ENCODE measurements at places on chromosomes 13 and 19. TPM values are rescaled to one million over a fixed set of nuclear protein-coding genes. Genes with fewer than 3 reads are reported as not detected.

- H3K4me3 ChIP-seq: no peak overlapping the region
- DNase-seq: no peak
- no peak overlapping the region for H3K27ac ChIP-seq
- H3K4me1 ChIP-seq: no peaks in the 10 kb centered on the region
Measured at GRCh38 chr13:88887045-88887662, 1216.0 kb downstream of the SLITRK5 start.

- H3K27me3 ChIP-seq: no peaks in the 10 kb centered on the region
- DNase-seq: no peak
- H3K4me1 ChIP-seq: no peaks in the 10 kb centered on the region
- no peak overlapping the region for H3K27ac ChIP-seq
- H3K4me3 ChIP-seq: no peak overlapping the region
Measured at GRCh38 chr13:27310946-27311345, 40.3 kb downstream of the RASL11A start.

Gene PGLYRP2
- not detected for total RNA-seq

GRCh38 chr13:19955873-19956559 is 2.5 kb upstream of the ZMYM2 start:
- no peaks in the 10 kb centered on the region for H3K27me3 ChIP-seq
- H3K36me3 ChIP-seq: no peaks in the 10 kb centered on the region
- H3K27ac ChIP-seq: no peak overlapping the region

GRCh38 chr13:60372141-60372540 is 24.9 kb upstream of the TDRD3 start:
- DNase-seq: no peak
- no peaks in the 10 kb centered on the region for H3K4me1 ChIP-seq
- H3K27me3 ChIP-seq: no peaks in the 10 kb centered on the region
- H3K36me3 ChIP-seq: no peaks in the 10 kb centered on the region

DNA sequence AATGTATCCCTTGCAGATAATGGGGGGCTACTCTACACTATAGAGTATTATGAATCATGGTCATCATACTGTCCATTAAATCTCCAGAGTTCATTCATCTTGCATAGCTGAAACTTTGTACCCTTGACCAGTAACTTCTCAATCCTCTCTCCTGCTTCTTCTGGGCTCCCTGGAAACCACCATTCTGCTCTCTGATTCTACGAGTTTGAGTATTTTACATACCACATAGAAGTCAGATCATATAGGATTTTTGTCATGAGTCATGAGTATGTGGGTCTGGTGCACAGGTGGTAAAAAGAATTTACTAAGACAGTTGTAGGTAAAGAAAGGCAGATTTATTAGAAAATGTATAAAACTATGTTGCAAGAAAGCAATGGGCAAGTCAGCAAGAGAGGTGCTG is 41.9 kb downstream of the WTIP start:
- no peak for DNase-seq
- H3K27me3 ChIP-seq: no peaks in the 10 kb centered on the region
- H3K36me3 ChIP-seq: no peaks in the 10 kb centered on the region
- no peak overlapping the region for H3K4me3 ChIP-seq
- no peak overlapping the region for H3K27ac ChIP-seq

Gene NDUFA13
- 47.9 TPM for total RNA-seq

DNA sequence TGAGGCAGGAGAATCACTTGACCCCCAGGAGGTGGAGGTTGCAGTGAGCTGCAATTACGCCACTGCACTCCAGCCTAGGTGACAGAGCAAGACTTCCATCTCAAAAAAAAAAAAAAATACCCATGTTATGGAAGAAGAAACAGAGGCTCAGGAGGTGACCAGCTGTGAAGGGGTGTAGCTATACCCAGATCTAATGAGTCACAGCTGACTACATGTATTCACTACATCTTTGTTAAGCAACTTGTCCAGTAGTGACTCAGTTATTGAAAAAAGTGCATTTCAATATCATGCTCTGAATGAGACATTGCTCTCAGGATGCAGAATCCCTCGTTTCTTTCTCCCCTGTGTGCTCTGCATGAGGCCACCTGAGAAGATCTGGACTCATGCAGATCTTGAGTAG is 16.1 kb upstream of the SPART start:
- no peaks in the 10 kb centered on the region for H3K27me3 ChIP-seq
- DNase-seq: no peak
- no peak overlapping the region for H3K27ac ChIP-seq
- H3K4me3 ChIP-seq: no peak overlapping the region
- no peaks in the 10 kb centered on the region for H3K36me3 ChIP-seq

Gene NCAN
- not detected for total RNA-seq

DNA sequence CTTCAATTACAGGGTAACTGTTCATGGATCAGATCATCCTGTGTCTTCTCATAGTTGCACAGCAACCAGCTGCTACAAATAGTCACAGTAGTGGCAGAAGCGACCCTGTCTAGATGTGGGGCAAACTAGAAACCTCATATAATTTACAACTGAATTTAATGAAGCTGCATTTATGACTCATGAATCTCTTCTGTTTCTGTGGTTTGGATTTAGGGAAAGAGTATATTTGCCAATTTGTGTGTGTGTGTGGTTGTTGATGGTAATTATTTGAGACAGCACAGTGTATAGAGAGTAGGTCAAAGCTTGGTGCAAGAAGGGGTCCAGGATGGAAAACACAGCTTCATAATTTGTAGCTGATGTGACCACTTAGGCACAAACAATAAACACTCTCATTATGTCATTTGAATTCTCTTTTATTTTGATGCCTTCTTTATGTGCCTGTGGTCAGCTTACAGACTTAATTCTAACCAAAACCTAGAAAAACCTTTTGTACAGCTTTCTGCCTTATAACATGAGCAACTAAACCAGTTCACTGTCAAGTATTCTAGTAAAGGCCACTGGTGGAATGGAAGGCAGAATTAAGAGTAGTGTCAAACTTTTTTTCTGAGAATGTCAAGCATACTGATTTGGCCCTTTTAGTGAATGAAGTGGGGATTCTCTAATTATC is 218.1 kb downstream of the TBC1D4 start:
- H3K4me1 ChIP-seq: no peaks in the 10 kb centered on the region
- H3K27me3 ChIP-seq: no peaks in the 10 kb centered on the region
- no peak overlapping the region for H3K27ac ChIP-seq

- DNase-seq: no peak
- H3K36me3 ChIP-seq: no peaks in the 10 kb centered on the region
- peak overlapping the region; percentile 69 for H3K27ac ChIP-seq
- no peaks in the 10 kb centered on the region for H3K27me3 ChIP-seq
- H3K4me1 ChIP-seq: peaks cover 20% of the 10 kb centered on the region
Measured at GRCh38 chr19:43474986-43475705, 9.7 kb upstream of the LYPD3 start.

DNA sequence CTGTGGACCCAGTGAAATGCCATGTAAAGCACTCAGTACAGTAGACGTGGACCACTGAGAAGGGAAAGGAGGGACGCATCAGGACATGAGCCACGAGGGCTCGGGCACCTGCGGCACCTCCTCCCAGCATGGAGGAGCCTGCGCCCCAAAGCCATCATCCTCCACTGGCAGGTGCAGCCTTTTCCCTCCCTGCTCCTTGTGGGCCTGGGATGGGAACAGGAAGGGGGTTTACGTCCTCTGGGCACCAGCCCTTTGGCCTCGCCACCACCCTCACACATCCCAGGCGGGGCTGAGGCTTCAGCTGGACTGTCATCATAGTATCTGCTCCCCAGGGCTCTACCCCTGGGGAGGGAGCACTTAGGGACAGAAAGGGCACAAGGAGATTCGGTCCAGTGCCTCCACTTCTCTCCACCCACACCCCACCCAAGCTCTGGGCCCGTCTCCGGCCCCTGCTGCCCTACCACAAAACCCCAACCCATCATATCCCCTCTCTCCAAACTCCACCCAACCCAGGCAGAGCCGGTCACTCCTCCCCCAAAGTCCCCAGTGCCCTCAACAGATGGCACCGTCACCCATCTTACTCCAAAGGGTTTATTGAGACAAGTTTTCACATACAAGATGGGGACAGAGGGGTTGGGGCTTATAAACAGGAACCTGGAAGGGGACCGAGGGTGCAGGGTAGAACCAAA is 2.2 kb upstream of the PRKD2 start:
- peaks cover 36% of the 10 kb centered on the region for H3K36me3 ChIP-seq
- peaks cover 34% of the 10 kb centered on the region for H3K4me1 ChIP-seq
- H3K4me3 ChIP-seq: no peak overlapping the region

- no peak overlapping the region for H3K27ac ChIP-seq
- no peak for DNase-seq
- H3K4me1 ChIP-seq: no peaks in the 10 kb centered on the region
- H3K36me3 ChIP-seq: no peaks in the 10 kb centered on the region
Measured at GRCh38 chr13:43905435-43906031, 25.8 kb downstream of the LACC1 start.

DNA sequence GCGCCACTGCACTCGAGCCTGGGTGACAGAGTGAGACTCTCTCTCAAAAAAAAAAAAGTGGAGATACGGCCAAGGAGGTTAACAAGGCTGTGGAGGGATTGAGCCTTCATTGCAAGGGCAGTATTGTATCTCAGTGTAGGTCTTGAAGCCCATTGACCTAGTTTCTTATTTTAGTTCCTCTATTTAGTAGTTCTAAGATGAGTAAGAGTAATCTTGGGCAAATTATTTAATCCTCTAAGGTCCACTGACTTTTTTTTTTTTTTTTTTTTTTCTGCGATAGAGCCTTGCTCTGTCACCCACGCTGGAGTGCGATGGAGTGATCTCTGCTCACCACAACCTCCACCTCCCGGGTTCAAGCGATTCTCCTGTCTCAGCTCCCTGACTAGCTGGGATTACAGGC is 14.3 kb upstream of the ILF3 start:
- no peaks in the 10 kb centered on the region for H3K27me3 ChIP-seq
- no peak overlapping the region for H3K27ac ChIP-seq
- DNase-seq: no peak
- no peak overlapping the region for H3K4me3 ChIP-seq

GRCh38 chr13:20664351-20664750 is 39.1 kb upstream of the IL17D start:
- DNase-seq: no peak
- no peaks in the 10 kb centered on the region for H3K4me1 ChIP-seq
- H3K36me3 ChIP-seq: peaks cover 7% of the 10 kb centered on the region

Gene SYCN
- not detected for total RNA-seq

DNA sequence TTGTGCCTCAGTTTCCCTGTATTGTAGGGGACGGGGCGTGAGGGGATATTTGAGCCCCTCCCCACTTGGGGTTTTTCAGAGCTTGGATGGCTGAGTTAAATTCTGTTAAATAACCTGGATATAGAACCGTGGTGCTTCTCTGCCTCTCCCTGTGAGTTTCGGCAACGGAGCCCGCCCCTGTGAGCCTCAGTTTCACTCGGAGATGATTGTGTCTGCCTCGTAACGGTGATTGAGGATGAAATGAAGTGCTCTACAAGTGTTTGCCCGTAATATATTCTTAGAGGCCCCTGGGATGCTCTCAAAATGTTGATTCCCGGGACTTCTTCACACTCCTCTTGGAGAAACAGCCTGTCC is 509 bp downstream of the KXD1 start:
- no peak for DNase-seq
- H3K27me3 ChIP-seq: no peaks in the 10 kb centered on the region
- peak overlapping the region; percentile 98 for H3K27ac ChIP-seq
- H3K4me1 ChIP-seq: peaks cover 37% of the 10 kb centered on the region
- peak overlapping the region; percentile 98 for H3K4me3 ChIP-seq

DNA sequence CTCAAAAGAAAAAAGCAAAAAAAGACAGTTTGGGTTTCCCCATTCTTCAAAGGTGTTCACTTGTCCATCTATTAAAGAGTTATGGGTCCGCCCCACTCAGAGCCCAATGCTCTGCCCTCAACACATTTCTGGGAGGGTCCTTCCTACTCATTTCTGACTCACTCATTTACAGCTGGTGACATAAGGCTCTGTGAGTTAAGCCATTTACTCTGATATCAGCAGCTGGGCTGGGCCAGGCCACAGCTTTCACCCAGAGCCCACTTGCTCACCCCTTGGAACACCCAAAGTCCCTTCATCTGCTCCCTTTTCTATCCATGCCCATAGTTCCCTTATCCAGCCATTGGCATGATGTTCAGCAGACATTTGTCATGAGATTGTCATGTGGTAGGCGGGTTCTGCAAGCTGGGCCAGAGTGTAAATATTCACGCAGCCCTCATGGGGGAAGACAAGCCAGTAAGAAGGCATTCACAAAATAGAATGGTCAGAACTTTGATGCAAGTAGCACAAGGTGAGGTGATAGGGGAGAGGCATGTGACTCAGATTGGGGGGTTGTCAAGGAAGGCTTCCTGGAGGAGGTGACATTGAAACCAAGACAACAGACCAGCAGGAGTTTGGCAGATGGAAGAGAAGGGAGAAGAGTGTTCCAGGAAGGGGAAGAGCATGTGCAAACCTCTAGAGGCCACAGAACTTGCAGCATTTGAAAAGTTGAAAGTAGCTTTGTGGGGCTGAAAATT is 5.9 kb downstream of the MAST1 start:
- no peaks in the 10 kb centered on the region for H3K36me3 ChIP-seq
- no peak overlapping the region for H3K4me3 ChIP-seq
- H3K4me1 ChIP-seq: peaks cover 13% of the 10 kb centered on the region

- H3K4me1 ChIP-seq: no peaks in the 10 kb centered on the region
- H3K27ac ChIP-seq: no peak overlapping the region
- no peak for DNase-seq
- no peaks in the 10 kb centered on the region for H3K36me3 ChIP-seq
Measured at GRCh38 chr13:23212671-23213070, 31.9 kb downstream of the SGCG start.

DNA sequence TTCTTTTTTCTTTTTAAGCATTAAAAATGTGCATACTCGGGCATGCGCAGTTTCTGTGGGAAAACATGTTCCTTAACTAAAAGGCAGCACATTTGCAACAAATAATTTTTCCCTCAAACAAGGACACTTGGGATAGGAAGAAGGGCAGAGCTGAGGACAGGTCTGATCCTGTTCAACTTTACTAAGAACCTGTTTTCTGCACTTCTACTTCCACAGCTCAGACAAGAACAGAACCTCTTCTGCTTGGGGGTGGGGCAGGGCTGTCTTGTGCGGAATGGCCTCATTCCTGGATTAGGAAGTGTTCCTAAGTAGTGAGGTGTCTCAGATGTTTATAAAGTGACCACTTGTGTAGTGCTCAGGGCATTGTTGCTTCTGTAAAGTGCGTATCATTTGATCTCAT is 18.3 kb downstream of the SAFB start:
- H3K36me3 ChIP-seq: peaks cover 42% of the 10 kb centered on the region
- no peaks in the 10 kb centered on the region for H3K27me3 ChIP-seq
- no peak for DNase-seq
- no peak overlapping the region for H3K4me3 ChIP-seq
- H3K27ac ChIP-seq: no peak overlapping the region

DNA sequence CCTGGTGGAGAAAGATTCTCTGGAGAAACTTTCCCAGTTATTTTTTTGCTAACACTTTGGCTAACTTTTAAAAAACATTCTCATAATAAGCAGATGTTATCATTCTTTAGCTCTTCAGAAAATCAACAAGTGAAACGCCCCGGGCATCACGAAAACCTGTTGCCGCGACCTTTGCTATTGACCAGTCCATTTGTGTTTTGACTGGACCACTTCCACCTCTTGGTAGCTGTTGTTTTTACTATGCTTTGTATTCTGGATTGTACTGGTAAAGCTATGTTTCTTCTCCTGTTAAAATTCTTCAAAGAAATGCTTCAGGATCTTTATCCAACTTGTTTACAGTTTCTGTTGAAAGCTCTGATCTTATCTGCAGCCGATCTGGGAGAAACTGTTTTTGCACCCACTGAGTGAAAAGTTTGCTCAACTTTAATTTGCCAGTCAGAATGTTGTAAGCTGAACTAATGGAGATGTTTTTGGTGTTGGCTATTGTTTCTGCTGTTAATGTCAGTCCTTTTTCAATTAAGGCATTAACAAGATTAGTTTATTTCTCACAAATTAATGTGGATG is 23.3 kb downstream of the UFM1 start:
- H3K4me3 ChIP-seq: no peak overlapping the region
- peaks cover under 1% of the 10 kb centered on the region for H3K4me1 ChIP-seq
- no peaks in the 10 kb centered on the region for H3K27me3 ChIP-seq
- H3K27ac ChIP-seq: no peak overlapping the region
- DNase-seq: no peak

All from vagina (tissue), 2 donors.